ENCODE measurements at places on chromosomes 11 and 22.
A peak's percentile ranks its signal among the peaks of the same experiment; 100 is the strongest.

- DNase-seq: no peak
Observed at GRCh38 chr11:110897035-110897434, 184.8 kb upstream of the ARHGAP20 start.

DNA sequence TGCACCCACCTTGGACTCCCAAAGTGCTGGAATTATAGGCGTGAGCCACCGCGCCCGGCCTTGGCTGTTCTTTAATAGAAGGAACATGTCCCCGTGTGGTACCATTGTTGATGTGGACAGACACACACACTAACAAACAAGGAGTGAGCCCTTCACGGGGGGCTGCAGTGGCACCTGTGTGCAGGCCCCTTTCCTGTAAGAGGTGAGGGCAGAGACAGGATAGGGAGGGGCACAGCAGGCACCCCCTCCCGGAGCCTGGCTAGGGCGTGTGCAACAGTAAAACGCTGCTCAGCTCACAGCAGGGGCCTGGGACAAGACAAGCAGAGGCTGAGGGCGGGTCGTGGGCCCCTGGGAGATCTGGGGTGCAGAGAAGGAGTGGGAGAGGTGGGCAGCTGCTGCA lies 37.8 kb downstream of the GRIK4 start:
- no peak for DNase-seq

DNA sequence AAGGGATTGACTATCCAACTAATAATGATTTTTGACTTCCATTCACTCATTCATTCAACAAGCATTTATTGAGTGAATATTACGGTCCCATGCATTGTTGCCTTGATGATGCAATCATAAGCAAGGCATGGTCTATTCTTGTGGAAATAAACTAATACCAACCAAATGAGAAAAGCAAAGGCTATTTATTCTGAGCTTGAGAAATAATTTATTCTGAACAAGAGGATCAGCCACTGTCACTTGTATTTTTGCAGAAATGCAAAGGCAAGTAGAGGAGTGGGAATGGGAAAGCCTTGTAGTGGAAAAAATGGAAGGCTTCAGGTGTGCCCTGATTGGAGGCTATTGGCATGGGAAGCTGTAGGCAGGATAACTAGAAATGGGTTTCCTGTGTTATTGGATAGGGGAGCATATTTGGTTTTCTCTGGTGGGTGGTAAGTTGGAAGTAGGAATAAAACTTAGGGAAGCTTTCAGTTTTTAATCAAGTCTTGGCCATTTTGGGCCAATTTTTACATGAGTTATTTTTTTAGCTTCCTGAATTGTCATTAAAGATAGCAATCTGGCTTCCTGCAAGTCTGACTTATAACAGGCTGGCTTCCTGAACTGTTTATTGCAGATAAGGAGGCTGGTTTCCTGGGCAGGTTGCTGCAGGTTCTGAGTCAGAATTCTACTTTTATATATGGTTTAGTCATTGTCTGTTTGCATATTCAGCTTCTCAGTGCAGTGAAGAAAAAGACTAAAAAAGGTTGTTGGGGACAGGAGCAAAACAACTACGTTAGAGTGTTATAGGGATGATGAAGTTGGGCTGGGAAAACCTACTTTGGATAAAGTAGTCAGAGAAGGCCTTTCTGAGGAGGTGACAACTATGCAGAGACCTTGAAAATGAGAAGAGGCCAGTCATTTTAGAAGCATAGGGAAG lies 106.7 kb downstream of the APIP start:
- no peak for DNase-seq

DNA sequence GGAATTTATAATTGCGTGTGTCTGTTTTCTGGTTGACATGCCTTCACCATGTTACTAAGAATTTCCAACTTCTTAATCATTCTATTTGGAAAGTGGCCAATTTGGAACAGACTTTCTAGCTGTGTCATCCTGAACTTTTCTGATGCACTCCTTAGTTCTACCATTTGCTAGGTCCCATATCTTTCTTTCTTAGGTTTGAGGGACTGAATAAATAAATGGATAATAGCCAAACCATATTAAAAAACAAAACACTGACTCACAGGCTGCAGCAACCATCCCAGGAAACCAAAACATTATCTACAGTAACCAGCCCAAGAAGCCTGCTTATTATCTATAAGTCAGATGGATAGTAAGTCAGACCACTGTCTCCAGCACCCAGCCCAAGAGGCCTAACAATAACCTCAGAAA lies 57.5 kb upstream of the PLET1 start:
- DNase-seq: no peak

GRCh38 chr11:119743006-119743405 lies 14.0 kb upstream of the NECTIN1 start:
- DNase-seq: no peak

DNA sequence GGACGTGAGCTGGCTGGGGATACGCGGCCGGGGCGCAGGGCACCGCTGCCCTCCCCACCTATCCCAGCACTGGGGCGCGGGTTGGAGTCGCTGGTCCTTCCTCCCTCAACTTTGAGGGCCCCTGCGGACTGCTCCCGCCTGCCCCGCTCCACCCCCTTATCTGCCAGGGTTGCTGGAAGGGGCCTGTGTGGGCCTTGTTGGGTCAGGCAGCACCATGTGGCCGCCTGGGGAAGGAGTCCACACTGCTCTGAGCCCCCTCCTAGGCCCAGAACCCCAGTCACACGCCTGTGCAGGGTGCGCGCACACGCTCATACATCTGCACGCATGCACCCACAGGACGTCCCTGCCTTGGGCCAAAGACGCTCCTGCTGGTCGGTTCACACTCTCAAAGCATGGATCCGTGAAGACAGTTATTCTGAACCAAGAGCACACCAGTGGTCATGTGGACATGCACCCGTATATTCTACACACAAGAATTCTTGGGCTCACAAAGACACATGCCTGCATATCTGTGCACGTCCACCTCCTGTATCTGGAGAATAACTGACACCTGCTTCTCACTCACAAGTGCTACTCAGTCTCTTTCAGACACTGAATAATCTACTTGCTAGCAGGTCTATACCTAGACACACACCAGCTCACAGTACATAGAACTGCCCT lies 710 bp downstream of the TUB start:
- no peak for DNase-seq

DNA sequence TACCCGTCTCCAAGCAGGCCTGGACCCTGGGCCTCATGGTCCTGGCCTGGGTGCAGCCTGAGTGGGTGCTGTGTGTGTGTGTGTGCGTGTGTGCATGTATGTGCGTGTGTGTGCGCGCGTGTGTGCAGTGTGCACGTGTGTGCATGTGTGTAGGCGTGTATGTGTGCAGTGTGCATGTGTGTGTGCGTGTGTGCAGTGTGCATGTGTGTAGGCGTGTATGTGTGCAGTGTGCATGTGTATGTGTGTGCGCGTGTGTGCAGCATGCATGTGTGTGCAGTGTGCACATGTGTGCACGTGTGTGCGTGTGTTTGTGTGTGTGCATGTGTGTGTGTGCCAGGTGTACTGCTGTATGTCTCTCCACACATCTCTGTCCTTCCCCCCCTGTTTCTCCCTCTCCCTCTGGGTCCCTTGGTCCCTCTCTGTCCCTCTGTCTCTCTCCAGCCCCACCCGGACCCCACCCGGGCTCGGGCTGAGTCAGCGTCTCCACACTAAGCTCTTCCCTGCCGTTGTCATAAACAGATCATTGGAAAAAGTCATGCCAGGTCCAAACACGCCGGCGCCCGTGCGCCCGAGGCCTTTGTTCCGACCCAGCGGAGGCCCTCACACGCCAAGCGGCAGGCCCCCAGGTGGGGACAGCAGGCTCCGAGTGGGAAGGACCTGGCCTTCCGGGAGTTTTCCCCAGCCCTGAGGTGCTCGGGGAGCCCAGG lies 34.0 kb downstream of the WNT7B start:
- DNase-seq: no peak

DNA sequence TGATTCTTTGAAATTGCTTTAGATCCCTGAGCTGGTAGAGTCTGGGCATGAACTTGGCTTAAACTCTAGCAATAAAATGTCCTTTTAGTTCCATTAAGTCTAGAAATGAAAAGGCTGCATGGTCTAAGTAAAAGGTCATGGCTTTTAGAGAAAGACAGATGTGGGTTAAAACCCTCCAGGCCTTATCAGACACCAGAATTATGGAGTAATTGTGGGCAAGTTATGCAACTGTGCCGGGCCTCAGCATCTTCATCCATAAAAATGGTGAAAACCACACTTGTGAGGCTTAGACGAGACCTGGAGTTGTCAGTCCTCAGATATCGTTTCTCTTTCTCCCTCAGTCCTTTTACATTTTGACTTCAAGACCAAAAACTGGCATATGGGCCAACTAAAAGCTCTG lies 597.9 kb upstream of the KIRREL3 start:
- DNase-seq: no peak

GRCh38 chr11:70620510-70621184 lies 222.3 kb downstream of the CTTN start:
- DNase-seq: no peak

- DNase-seq: no peak
Observed at GRCh38 chr11:60511393-60511792, 3.8 kb upstream of the MS4A13 start.

GRCh38 chr22:47277531-47277930 lies 515.1 kb downstream of the TBC1D22A start:
- no peak for DNase-seq

DNA sequence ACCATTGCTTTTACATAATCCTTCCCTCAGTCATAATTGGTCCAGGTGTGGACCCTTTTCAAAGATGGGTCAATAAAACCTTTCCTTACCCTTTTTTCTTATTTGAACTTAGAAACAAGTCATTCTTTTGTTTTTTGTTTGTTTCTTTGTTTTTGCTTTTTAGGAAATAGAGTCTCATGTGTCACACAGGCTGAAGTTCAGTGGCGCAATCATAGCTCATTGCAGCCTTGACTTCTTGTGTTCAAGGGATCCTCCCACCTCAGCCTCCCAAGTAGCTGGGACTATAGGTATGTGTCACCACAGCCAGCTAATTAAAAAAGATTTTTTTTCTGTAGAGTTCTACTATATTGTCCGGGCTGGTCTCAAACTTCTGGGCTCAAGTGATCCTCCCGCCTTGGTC lies 9.4 kb upstream of the PHOX2A start:
- no peak for DNase-seq

DNA sequence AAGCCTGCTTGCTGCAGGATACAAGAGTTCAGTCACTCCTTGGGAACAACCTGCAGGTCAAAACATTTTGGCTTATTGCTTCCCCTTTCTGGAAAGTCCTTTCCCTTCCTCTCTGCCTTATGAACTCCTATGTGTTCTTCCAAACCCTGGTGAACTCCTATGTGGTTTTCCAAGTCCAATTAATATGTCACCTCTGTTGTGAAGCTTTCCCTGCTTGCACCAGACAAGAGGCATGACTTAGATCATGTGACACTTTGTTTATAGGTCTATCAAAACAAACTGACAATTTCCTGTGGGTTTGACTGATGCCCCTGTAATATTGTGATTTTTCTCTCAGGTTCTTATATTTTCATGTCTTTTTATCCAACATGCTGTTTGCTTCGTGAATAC lies 64.2 kb downstream of the ENDOD1 start:
- no peak for DNase-seq

- no peak for DNase-seq
Observed at GRCh38 chr11:61923166-61924063, 6.0 kb upstream of the RAB3IL1 start.

- DNase-seq: no peak
Observed at GRCh38 chr11:3831378-3832239, 9.2 kb downstream of the RHOG start.

DNA sequence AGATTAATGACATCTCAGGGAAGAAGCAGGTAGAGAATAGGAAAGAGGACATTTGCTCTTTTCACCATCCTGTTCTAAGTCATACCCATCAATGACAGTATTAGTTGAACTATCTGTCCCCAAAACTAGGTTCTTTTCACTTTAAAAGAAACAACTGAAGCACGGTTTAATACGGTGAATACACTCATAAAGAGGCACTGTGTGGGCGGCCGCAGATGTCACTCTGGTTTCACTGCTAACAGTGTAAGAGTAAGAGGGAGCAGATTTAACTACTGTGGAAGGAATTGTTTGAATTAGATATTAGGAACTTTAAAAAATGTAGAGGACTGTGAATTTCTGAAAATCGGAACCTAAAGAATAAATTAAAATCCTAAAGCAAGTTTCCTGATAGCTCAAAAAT lies 49.5 kb downstream of the VSIG10L2 start:
- peak; percentile 12 for DNase-seq

DNA sequence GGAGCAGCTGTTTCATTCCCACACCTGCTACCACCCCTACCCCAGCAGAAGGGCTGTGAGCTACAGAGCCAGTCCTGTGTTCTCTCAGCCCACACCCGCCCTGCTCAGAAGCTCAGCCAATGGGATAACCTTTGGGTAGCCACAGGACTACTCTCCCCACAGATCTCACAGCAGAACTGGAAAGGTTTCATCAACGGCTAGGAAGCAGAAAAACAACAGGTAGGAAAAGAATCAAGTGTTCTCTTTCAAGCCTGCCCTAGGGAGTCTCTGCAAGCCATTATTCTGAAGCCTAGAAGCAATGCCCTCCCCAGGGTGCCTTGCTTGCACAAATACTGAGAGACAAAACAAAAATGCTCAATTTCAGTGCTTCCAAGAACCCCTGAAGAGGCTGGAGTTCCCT lies 77.2 kb downstream of the TMPRSS5 start:
- no peak for DNase-seq

- peak; percentile 67 for DNase-seq
Observed at GRCh38 chr11:86800076-86800959, at the start of gene PRSS23. TSS of gene PRSS23 (plus strand) at chr11:86800542. CDS start at chr11:86807644, 7,102 bp downstream.

- peak; percentile 80 for DNase-seq
Observed at GRCh38 chr22:37303821-37304274, 21.5 kb downstream of the CYTH4 start.

GRCh38 chr11:74826901-74827300 lies 78.3 kb downstream of the RNF169 start:
- DNase-seq: no peak

DNA sequence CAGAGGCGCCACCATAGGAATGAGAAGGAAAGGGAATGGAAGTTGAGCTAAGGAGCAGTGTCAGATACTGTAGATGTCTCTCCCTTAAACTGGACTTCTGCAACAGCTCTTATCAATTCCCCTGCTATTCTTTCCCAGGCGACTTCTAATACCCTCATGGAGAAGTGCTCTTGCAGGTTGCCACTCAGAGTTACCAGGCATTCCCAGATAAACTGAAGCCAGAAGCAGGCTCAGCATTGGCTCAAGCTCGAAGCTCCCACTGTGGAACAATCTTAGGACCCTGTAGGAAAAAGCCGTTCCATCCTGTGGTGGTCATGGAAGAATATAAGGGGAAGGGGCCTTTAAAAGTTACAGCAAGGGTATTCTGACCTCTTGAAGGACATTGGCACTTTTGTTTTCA lies 208.7 kb upstream of the PLET1 start:
- no peak for DNase-seq

- DNase-seq: no peak
Observed at GRCh38 chr11:7904917-7905316, 26.2 kb downstream of the OR10A6 start.

- DNase-seq: no peak
Observed at GRCh38 chr22:30947173-30947815, 21.3 kb downstream of the MORC2 start.
